ENCODE measurements at places on chromosomes 6 and 20.

DNA sequence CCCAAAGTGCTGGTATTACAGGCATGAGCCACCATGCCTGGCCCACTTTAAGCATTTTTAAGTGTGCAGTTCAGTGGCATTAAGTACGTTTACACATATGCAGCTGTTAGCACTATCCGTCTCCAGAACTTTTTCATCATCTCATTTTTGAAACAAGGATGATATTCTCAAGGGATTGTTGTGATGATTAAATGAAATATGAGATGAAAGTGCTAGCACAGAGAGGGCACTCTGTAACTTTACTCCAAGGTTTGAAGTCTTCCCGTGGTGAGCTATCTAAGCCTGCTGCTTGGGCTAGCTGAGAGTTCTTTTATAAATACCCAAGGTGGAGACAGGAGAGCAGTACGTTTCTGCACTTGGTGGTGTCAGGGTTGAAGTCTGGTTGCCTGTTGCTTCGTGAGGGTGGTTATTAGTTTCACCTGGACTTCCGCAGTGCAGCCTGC, 6.6 kb downstream of the TM9SF4 start:
- ATAC-seq, result no peak

- no peak for ATAC-seq
These were observed 14.7 kb downstream of the UQCC2 start for GRCh38 chr6:33696548-33697518.

DNA sequence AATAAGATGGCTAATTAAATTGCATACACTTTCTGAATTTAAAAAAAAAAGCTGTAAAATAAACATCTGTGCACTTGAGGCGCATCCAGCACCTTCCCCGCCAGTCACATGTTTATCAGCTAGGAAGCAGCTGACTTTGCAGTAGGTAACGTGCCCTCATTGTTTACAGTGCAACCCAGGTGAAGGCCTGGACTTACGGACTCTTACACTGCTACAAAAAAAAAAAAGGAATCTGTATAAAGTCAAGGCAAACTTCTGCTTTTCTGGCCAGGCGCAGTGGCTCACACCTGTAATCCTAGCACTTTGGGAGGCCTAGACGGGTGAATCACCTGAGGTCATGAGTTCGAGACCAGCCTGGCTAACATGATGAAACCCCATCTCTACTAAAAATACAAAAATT, 327.8 kb downstream of the CDH4 start:
- ATAC-seq, result no peak

DNA sequence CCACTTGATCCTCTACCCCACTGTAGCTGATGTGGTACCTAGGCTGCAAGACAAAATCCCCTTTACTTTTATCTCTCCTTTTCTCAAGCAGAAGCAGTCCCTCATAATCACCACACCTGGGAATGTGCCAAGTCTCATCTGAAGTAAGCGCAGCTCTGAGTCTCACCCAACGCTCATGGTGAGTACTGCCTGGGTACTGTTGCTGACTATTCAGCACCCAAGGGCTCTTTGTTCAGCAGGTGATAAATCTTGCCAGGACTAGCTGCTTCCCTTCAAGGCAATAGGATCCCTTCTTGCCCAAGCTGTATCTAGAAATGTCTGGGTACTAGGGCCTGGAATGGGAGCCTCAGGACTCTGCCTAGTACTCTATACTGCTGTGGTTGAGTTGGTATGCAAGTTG, 70.9 kb downstream of the GCLC start:
- ATAC-seq, result no peak

DNA sequence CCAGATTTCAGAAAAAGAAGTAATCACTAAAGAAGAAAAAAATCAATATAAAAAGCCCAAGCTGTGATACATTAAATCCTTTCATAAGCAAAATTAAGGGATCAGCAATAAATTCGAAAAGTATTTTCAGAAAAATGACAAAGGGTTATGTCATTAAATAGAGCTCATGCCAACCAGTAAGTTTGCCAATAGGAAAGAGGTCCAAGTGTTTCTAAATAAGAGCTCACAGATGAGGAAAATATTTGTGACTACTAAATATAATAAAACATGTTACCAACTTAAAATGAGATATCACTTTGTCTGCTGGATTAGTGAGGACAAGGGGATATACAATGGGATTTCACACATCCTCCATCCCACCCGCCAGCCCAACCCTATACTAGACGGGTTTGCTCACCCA, 140.3 kb upstream of the EYA4 start:
- ATAC-seq, result no peak

- no peak for ATAC-seq
These were observed 8.3 kb downstream of the PM20D2 start for GRCh38 chr6:89154131-89154530.

GRCh38 chr6:30071081-30071818, 4.3 kb downstream of the PPP1R11 start:
- no peak for ATAC-seq

GRCh38 chr6:106546691-106547414, 82.4 kb downstream of the RTN4IP1 start:
- peak; percentile 94 for ATAC-seq

DNA sequence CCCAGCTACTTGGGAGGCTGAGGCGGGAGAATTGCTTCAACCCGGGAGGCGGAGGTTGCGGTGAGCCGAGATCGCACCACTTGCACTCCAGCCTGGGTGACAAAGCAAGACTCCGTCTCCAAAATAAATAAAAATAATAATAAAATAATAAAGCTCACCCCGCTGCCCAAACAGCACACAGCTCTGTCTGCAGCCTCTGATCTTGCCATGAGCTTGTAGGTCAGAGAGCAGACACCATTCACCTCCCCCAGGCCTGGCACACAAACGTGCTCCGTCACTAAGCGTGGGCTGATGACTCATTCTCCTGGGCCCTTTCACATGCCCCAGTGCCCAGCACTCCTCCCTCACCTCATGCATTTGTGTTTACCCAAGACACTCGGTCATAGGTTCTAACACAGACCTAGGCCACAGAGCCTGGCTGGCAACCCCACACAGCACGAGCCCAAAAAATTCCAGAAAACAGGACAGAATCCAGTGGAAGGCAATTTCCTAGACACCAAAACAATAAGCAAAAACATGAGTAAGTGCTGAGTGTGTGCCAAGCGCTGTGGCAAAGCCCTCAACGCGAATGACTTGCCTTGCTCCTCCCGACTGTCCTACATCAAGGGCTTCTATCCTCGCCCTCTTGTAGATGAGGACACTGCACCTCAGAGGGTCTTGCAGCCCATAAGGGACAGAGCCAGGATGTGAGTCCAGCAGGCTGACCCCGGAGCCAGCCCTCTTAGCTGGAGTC, 18.0 kb downstream of the ATP9A start:
- no peak for ATAC-seq

DNA sequence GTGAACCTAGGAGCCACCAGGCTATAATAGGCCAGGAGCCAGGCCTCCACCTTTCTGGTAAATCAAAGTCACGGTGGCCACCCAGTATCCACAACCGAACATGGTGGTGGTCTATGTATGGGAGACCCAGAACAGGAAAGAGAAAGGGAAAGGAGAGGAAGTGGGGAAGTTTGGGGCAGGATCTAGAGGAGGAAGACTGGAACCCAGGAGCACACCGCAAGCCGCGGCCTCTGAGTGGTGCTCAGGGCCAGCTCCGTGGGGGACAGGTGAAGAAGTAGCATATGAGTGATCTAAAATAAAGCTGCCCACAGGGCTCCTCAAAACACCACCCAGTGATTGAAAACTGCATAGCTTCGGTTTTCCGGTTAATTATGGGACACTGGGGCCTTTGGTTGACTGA, 214.8 kb downstream of the ZDHHC14 start:
- ATAC-seq, result no peak

GRCh38 chr20:37759761-37760209, 66.0 kb downstream of the CTNNBL1 start:
- no peak for ATAC-seq

GRCh38 chr6:132246120-132246617, 155.1 kb downstream of the MOXD1 start:
- ATAC-seq, result no peak

- no peak for ATAC-seq
These were observed 163.0 kb downstream of the SIM1 start for GRCh38 chr6:100301731-100302130.

GRCh38 chr6:84269947-84270733, 42.7 kb upstream of the CEP162 start:
- no peak for ATAC-seq

DNA sequence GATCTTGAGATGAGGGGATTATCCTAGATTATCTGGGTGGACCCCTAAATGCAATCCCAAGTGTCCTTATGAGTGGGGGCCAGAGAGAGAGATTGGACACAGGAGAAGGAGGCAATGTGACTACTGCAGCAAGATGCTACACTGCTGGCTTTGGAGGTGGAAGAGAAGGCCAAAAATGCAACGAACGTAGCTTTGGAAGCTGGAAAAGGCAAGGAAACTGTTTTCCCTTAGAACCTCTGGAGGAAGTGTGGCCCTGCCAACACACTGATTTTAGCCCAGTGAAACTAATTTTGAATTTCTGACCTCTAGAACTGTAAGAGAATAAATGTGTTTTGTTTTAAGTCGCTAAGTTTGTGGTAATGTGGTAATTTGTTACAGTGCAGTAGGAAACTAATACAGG, 15.7 kb downstream of the PPARD start:
- no peak for ATAC-seq

DNA sequence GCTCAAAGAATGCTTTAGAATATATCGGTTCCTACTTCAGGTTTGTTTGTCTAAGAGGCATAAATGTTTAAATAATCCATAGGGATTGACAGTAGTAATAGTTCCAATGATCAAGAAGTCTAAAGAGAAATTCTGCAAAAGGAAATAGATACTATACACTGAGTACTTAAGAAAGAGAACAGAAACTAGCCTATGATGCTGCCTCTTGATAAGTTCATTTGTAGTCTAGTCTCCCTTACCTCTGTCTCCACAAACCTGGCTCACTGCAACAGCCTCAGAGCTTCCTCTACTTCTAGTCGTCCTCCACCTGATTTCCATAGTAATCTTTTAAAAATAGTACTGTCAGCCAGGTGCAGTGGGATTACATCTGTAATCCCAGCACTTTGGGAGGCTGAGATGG, 511.8 kb downstream of the LMBRD1 start:
- no peak for ATAC-seq

All from activated CD4-positive, CD25-positive, alpha-beta regulatory T cell treated with anti-CD3 and anti-CD28 coated beads, Interleukin-2, amount 50 U/mL, for 24 hours (primary cell).